ENCODE measurements at places on chromosomes 5 and 9. TPM values are rescaled to one million over a fixed set of nuclear protein-coding genes. Genes with fewer than 3 reads are reported as not detected.

DNA sequence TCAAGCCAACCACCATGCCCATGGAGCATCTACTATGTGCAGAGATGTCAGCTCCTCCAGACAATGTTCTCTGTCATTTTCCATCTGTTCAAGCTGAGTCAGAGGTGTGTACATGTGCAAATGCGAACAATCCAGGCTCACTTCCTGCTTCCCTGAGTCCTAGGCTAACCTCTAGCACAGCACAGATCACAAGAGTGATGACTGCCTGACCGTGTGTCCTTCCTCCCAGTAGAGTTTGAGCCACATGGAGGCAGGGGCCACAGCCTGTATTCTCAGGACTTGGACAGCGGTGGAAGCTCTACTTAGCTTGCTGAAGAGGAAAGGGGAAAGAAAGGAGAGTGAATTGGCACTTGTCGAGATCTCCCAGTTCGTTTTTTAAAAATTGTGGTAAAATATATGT lies 87.2 kb downstream of the KCNIP1 start:
- no peak for DNase-seq

Gene CEP78
- 10.1 TPM for total RNA-seq

DNA sequence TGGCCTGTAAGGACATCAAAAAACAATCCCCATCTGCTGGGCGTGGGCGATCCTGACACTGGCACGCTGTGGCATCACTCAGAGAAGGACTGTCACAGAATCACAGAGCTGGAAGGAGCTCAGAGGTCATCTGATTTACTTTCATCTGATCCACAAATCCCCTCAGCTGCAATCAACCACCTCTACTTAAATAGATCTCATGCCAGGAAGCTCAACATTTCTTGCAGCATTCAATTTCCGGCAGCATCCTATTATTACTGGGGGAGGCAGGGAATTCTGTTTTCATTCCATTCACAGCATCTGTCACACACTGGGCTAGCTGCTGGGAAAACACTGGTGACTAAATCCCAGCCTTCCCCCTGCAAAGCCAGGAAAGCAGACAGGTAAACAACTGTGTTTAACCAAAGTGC lies 38.3 kb downstream of the RETREG1 start:
- no peak for DNase-seq

DNA sequence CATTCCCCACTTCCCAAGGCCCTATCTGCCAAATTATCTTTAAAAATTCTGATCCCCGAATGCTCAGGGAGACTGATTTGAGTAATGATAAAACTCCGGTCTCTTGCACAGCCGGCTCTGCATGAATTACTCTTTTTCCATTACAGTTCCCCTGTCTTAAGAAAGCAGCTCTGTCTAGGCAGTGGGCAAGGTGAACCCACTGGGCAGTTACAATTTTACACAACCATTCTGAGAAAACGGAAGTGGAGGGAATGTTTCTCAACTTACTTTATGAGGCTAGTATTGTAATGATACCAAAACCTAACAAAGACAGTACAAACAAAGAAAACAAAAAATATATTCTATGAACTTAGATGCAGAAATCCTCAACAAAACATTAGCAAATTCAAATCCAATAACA lies 100.0 kb downstream of the MCTP1 start:
- no peak for DNase-seq

DNA sequence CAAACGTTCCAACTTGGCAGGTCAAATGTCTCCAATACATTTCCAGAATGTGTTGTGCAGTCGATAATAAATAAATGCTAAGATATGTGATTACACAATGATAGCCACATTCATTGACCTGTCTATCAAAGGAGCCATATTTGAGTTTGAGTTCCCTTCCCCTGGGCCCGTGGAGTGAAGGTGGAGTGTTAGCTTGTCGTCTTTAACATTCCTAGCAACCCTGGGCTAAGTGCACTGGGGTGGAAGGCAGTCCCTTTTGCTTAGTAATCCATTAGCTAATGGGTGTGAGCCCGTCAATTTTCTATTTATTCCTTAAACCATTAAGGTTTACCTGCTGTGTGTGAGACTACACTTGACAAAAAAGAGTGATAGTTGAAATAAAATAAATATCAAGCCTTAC lies 415.2 kb downstream of the EBF1 start:
- DNase-seq: no peak

- peak; percentile 94 for DNase-seq
Measured at GRCh38 chr5:53069626-53070025, 39.9 kb downstream of the MOCS2 start.

GRCh38 chr5:15774632-15775031 lies 274.7 kb downstream of the FBXL7 start:
- no peak for DNase-seq

Gene CFAP157
- not detected for total RNA-seq

DNA sequence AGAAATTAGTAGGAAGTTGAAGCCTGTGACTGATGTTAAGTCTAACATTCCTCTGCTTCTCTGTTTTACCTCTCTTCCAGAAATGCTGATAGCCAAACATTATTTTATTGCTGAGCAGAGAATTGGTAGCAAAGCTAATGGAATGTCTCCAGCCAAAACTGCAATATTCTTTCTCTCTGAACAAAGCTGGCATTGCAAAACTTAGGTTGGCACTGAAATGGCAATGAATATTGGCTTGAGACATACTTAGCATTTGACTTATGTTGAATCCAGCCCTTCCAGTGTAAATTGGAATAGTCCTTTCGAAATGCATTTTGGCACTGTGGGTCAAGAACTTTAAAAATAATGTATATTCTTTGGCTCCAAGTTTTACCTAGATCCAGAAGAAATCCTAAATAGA lies 21.1 kb downstream of the FAF2 start:
- DNase-seq: no peak

DNA sequence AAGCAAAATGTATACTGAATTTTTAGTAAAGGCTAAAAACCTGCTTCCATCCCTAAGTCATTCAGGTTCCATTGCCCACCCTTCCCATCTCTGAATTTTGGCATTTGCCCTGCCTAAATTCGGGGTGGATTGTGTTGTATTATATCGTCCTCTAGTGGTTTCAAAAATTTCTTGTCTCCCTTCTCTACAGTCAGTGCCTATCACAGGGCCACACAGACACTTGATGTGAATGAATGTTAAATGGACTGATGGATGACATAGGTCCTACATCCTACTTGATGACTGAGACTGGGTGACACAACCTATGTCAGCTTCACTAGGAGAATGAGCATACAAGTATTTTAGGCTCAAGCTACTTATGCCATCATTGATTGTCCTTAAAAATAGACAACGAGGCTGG lies 45.6 kb upstream of the SLC30A5 start:
- DNase-seq: no peak

DNA sequence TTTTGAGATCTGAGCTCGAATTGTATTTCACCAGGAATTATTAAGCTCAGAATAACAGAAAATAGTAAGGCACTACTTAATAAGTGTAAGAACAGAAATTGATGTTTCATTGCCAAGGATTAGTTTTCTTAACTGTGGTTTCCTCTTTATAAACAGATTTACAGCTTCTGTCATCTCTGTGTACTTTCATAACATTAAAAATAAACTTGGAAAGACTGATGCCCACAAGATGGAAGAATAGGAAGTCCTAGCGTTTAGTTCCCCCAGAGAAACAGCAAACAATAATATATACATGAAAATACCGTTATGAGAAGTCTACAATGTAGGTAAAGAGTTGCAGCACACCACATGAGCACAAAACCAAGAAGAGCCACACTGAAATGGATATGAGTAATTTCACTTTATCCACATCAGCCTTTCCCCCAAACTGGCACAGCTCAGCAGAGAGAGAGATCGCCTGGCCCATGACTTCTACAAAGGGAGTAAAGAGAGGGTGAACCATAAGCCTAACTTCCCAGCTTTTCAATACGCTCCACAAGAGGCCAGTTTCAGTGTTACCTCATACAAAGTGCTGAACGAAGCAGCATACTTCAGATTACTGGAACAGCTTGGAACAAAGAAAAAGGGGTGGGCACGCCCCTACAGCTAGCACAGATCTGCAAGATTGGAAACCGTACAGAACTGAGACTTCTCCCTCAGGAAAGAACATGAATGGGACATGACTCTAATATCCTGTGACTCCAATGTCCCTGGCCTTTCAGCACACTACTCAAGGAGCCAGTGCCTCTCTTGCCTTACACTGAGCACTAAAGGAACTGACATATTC lies 75.4 kb downstream of the EMB start:
- no peak for DNase-seq

DNA sequence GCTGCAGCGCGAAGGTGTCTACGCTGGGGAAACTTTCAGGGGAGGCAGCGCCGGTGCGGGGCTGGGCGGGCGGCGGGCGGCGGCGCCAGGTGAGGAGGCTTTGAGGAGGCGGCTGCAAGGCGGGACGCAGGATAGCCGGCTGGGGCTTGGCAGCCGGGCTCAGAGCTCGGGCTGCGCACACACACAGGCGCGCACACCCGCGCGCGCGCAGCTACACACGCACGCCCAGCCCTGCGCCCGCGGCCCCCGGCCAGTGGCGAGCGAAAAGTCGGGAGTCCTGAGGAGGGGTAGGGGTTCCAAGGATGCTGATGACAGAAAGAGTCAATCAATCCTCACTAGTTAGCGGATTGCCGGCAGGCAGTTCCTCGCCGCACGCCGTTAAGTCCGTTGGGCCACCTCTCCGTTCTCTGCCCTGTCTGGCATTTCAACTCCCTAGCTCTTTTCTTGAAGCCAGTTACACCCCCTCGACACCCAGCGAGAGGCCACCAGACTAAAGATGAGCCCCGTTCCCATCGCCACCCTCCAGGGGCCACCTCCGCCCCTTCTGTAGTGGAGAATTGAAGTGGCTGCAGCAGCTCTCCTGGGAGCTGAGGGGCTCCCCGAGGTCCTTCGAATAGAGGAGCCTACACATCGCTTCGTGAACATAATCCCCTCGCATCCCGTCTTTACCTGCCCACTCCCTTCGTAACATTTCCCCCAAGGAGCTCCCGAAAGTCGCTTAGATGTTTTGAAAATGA lies 1640.3 kb upstream of the C9orf72 start:
- DNase-seq: no peak

Gene HAND1
- not detected for total RNA-seq

- DNase-seq: no peak
Measured at GRCh38 chr5:16932401-16932800, 3.7 kb downstream of the MYO10 start.

- DNase-seq: no peak
Measured at GRCh38 chr5:6246820-6247437, 131.4 kb downstream of the MED10 start.

Gene TMED9
- total RNA-seq: 332 TPM

DNA sequence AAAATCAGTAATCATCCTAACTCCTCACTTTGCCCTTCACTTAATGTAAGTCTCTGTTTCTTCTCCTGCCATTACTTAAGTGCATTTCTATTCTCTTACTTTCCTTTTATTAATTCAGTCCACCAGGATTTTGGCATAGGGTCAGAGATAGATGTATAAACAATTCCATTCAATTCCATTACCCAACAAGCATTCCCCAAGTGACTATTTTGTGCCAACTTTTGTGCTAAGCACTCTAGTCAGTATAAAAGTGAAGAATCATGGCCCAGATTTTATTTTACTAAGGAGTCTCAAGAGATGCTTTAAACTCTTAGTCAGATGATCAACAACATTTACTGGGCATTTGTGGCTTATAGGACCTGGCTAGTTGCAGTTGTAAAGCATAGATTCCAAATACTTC lies 159.3 kb downstream of the DMAC1 start:
- no peak for DNase-seq

DNA sequence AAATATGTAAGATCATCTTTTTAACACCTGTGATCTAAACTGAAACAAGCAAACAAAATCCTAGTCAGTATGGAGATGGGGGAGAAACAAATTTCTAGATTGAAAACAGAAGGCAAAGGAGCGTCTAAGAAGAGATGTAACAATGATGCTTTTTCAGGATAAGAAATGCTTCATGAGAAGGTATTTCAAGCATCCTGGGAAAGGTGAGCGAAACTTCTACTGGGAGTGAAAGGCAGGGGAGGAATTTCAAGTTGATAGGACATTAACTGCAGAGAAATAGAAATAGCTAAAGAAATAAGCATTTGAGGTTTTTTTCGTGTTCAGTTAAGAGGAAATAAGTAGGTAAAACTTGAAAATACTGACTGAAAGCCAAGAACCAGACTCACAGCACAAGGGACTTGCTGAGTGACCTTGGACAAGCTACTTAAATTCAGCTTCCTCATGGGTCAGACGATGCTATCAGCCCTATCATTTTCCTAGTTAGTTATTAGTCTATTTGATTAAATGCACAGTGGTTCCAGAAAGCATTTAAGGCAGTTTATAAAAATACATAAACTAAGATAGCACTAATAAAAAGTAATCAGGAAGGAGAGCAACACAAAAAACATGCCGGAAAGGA lies 406.3 kb downstream of the PDE4D start:
- DNase-seq: no peak

Data from glomerular endothelial cell (primary cell).